Stimulated activated CD4-positive, alpha-beta T cell treated with anti-CD3 and anti-CD28 coated beads, Interleukin-2, amount 100 ng/mL, for 24 hours (primary cell): ENCODE measurements at places on chromosomes 3 and 15.

DNA sequence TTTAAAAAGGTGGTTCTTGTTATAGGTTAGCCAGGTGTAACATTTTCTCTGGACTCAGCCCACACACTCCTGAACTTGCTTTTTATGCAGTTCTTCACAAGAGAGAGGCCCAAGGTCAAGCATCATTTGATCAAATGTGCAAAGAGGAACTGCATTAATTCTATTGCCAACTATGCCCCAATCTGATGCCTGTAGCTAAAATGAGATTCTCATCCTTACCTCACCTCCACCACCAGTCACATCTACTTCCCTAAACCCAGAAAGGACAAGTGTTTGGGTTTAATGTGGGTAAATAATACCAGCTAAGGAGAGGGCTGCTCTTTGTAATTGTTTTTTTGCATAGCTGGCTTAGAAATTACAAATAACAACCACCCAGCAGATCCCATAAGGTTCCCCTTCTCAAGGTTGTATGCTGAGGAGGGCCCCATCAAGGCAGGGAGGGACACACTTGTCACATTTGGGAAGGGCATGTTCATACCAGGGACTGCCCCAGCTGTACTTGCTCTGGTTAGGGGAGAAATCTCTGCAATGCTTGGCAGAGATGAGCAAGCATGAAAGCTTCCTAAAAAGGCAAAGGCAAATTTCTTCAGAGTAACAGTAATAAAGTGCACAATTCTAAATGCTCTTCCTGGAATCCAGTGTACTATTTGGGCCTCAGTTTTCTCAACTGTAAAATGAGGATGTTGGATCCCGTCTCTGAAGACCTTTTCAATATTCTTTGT, 76.2 kb downstream of the TGFBR2 start:
- peak; percentile 22 for DNase-seq

DNA sequence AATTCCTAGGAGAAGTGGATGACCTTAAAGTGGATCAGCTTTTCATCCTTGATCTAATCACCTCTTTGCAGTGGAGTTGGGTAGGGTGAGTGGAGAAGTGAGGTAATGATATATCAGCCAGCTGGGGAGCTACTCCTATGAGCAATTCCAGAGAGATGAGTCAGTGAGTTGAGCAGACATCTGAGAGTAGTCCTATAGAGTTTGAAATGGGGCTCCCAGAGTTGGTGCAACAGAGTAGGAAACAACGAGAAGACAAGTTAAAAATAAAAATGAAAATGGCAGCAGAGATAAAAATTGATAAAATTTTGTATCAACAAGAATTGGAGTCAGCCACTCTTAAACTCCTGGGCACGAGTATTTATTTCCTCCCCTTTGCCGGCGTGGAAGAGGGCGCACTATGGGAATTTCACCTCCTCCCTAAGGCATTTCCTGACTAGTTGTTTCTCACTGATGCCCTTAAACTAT, 150.8 kb upstream of the DPH6 start:
- DNase-seq, result no peak

DNA sequence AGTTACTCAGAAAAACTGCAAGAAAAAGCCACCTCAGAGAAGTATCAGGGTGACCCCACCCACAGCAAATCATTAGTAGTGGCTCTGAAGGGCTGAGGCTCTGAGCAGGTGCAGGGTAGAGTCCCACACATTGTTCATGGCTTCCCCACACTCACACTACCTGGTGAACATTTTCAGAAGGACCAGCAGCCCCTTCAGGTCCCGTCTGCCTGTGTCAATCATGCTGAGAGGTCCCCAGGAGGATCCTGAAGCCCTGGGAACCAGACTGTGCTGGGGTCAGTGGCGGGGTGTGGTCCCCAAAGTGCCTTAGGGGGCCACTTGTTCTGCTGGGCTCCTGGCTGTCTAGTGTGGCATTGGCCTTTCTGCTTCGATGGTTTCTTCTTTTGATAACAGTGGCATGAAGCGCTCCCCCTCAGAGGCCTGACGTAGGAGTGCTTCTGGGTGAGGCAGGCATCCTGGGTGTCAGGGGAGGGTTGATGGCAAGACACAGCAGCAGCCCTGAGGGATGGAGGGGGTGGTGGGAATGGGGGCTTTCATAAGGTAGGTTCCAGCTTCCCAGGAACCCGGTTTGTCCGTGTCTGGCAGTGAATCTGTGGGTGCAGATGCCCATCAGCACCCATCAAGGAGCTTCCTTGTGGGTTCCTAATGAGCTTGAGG, 19.0 kb upstream of the FANCD2 start:
- no peak for DNase-seq

DNA sequence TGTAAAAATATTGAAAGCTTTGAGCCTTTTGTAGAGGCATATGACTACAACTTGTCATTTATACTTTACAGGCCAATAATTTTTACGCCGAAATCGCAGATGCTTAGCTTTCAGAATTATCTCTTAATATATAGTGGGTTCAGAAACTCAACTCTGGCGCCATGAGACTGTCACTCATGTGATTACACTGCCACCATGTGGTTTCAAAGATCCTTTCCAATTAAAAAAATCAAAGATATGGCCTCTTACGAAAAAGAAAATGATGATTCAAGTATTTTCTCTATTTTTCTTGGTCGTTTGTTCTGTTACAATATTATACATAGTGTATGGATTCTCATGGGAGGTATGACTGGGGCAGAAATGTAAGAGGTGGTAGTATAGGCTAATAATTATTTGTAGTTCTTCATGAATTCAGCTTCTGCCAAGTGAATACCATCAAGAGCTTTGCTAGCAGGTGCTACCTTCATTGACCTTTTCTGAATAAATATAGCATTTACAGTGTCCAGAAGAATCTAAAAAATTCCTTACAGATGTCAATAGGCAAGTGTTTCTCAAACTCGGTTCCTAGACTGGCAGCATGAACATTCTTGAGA, 751.7 kb upstream of the GOLIM4 start:
- DNase-seq, result no peak

DNA sequence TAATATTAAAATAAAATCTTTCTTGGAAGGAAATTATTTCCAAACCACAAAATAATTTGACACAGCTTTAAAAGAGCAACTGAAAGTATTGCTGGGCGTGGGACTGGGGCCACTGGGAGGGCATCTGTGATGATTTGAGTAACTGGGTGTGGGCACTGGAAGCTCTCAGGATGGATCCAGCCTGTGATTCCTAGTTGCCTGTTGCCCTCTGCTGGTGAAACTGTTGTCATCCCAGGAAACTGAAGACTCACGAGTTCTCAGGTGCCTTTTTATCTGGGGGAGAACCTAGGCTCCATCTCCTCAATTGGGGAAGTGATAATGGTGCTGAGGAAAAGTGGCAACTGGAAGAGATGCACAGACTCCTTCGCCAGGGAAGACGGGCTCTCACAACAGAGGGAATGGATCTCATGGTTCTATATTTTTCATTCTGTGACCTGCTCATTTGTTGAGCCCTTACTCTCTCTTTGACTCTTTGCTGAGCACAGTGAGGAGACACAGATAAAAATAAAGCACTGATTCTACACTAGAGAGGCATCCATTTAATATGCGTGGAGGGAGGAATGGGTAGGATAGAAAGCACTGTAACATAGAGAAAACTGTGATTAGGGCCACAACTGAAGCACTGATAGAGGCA, 61.6 kb downstream of the TPRG1 start:
- peak; percentile 24 for DNase-seq

- DNase-seq, result no peak
Observed at GRCh38 chr15:43190178-43190577, 5.0 kb downstream of the CCNDBP1 start.

DNA sequence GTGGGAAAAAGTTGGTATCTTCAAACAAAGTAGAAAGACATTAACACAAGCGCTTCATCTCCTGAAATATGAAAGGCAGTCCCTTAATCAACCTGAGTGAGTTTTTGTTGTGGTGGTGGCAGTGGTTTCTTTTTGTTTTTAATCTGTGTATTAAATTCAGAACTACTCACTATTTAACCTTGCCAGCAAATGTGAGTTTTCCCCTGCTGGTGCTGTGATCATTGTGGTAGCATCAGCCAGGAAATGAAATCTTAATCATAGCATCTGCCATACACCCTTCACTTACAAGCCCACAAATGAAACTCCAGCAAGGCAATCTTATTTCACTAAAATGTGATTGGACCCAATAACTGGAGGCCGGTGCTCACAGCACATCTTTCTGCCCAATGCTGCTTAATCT, 229.7 kb downstream of the SHOX2 start:
- DNase-seq, result no peak

GRCh38 chr15:60713119-60714084, 234.5 kb upstream of the ICE2 start:
- no peak for DNase-seq

DNA sequence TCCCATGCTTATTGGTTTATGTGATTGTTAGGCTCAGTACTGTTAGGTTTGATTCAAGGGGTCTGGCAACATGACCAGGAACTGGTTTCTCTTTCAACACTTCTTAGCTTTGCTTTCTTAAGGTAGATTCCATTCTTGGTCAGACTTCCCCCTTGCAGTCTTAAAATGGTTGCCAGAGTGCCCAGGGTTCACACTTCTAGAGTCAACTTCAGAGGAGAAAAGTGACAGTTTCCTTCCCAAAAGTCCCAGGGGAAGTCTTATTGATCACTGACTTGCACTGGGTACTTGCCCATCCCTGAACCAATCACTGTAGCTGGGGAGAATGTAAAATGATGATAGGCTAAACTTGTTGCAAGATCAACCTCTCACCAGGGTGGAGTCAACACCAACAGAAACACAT, 14.1 kb downstream of the MGLL start:
- no peak for DNase-seq

DNA sequence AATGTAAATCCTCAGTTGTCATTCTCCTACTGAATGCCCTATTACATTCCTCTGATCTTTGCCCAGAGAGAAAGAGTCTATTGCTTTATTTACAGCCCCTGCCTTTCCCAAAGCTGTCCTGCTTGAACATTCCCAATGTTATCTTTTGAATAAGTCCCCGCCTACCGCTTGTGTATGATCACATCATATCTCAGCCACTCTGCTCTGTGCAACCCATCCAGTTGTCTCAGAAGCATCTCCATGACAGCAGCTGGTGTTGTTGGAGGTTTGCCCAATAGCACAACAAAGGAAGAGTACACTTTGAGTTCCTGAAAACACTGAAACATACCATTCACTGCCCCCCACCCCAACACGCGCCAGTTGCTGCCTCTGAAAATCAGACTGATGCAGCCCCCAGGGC, 22.0 kb upstream of the FAM3D start:
- no peak for DNase-seq

DNA sequence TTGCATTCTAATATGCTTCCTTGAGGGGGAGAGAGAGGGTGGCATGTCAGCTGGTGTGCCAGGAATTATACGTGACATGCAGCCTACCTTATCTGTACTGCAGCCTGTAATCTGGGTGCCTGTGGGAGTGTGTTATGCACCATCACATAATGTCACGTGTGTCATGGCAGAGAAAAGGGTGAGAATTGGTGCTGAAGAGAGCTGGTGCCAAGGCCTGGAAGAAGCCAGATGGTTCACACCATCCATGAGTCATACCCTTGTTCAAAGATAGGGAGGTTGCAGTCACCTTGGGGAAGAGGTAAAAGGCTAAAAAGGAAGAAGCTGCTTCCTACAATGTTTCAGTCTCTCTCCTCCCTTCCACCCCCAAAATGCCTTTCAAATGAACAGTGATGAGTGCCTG, 5.3 kb downstream of the BRPF1 start:
- no peak for DNase-seq

DNA sequence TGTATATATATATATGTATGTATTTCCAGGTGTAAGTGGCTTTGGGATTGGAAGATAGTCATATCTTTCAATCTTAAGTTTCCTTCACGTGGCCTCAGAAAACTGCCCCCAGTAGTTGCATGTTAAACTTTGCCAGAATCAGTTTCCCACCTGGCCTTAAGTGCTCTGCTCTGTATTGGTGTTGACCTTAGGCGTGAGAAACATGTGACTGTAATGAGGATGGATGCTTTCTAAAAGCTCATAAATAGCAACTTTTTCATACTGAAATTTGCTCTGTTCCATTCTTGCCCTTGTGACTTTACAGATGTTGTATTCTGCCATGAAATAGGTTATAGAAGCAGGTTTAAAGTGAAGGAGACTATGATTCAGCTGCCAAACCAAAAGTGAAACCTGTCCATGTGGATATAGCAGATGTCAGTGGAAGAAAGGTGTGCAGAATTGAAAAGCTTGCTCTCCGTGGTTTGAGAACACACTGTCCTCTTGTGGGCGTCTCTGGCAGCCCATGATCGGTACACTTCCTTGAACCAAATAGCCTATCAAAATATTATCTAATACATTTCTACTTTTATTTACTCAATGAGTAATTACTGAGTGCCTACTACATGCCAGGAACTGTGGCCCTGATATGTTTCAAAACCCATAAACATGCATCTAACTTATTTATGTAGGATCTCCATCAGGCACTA, 15.8 kb downstream of the SCG5 start:
- no peak for DNase-seq

- DNase-seq, result no peak
Observed at GRCh38 chr15:25727867-25728600, 135.1 kb downstream of the ATP10A start.
